ENCODE measurements at places on chromosomes 13 and 19.

DNA sequence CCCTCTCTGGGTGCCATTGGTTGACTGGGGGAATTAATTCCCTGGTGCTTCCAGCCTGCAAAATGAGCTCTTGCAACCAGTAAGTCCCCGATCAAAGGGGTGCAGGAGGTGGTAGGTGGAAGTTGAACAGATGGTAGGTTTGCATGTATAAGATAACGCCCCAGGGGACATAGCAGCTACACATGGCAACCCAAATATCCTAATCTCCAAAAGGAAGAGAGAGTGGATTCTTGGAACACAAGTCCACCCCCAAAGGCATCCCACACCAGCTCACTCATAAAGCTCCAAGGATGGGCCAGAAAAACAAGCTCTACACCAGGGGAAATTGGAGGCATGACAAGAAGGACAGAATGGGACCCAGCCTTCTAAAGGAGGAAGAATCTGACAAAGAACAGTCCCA is 4.8 kb downstream of the CD209 start:
- no peak for DNase-seq

DNA sequence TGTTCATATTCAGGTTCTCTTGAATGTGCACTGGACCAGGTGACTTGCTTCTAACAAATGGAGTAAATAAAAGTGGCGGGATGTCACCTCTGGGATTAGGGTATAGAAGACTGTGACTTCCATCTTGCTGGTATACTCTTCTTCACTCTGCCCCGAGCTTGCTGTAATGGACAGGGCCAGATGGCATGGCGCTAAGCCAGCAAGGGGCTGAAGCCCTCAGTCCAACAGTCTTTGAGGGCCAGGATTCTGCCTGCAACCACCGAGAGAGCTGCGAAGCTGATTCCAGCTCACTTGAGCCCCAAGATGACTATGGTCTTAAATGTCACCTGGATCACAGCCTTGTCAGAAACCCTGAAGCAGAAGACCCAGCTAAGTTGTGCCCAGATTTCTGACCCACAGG is 600.0 kb downstream of the FGF9 start:
- no peak for DNase-seq

- DNase-seq: no peak
Measured at GRCh38 chr13:86877441-86877840, 793.7 kb upstream of the SLITRK5 start.

DNA sequence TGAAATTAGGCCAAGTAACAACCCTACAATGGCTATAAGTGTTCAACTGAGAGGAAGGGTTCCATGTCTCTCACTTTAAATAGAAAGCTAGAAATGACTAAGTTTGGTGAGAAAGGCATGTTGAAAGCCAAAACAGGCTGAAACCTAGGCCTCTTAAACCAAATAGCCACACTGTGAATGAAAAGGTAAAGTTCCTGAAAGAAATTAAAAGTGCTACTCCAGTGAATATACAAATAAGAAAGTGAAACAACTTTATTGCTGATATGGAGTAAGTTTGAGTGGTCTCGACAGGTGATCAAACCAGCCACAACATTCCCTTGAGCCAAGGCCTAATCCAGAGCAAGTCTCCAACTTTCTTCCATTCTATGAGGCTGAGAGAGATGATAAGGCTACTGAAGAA is 209.6 kb downstream of the KLF12 start:
- DNase-seq: no peak

DNA sequence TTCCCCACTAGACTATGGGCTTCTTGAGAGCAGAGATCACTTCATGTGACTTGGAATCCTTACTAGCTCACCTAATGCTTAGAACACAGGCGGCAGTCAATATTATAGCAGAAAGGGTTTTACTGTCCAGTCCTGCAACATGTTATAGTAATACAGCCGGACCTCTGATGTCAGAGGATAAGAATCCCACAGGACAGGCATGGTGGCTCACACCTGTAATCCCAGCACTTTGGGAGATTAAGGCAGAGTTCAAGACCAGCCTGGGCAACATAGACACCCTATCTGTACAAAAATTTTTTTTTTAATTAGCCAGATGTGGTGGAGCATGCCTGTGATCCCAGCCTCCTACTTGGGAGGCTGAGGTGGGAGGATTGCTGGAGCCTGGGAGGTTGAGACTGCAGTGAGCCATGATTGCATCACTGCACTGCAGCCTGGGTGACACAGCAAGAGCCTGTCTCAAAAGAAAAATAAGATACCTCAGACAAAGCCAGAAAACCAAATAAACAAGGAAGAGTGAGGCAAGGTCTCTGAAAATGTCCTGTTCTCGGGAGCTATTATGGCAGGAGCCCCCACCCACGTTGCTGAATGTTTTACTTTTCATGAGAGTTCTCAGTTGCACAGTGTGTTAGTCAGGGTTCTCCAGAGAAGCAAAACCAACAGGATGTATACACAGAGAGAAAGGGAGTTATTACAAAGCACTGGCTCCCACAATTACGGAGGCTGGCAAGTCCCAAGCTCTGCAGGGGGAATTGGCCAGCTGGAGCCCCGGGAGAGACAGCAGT is 100.8 kb downstream of the UBL3 start:
- no peak for DNase-seq

- DNase-seq: no peak
Measured at GRCh38 chr19:45161738-45162607, 1.2 kb upstream of the NKPD1 start.

GRCh38 chr19:46550684-46551083 is 50.4 kb upstream of the CALM3 start:
- no peak for DNase-seq

GRCh38 chr13:64186071-64186470 is 2770.4 kb upstream of the PCDH20 start:
- DNase-seq: no peak

DNA sequence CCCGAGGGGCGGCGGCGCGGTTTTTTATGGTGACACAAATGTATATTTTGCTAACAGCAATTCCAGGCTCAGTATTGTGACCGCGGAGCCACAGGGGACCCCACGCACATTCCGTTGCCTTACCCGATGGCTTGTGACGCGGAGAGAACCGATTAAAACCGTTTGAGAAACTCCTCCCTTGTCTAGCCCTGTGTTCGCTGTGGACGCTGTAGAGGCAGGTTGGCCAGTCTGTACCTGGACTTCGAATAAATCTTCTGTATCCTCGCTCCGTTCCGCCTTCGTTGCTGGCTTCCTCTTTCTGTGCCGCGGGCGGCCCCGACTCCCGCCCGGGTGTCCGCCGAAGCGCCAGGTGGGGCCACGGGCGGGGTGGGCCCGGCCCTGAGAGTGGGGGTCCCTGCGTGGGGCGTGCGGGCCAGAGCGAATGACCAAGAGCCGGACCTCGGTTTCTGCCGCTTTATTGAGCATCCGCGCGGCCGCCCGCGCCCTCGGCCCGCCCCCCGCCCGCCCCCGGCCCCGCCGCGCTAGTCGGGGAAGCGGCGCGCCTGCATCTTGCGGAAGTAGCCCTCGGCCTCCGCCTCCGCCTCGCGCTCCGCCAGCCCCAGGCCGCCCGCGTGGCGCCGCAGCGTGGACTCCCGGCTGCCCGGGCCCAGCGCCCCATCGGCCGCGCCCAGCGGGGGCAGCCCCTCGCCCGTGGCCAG is 9.6 kb downstream of the PLPPR3 start:
- DNase-seq: no peak

DNA sequence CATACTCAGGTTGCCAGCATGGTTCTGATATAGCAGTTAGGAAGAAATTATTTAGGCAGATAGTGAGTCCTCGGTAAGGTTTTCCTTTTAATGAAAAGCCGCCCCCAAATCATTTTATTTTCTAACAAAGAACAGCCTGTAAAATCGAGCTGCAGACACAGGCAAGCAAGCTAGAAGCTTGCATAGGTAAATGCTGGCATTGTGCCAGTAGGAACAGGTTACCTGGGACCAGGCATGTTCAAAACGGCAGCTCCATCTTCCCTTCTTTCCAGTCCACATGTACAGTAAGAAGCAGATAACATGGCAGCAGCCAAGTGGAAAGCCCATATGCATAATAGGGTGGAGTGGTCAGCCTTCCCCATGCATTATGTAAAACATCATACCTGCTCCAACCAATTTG is 71.1 kb downstream of the UGGT2 start:
- no peak for DNase-seq

GRCh38 chr13:48078251-48078656 is 16.6 kb downstream of the MED4 start:
- no peak for DNase-seq

DNA sequence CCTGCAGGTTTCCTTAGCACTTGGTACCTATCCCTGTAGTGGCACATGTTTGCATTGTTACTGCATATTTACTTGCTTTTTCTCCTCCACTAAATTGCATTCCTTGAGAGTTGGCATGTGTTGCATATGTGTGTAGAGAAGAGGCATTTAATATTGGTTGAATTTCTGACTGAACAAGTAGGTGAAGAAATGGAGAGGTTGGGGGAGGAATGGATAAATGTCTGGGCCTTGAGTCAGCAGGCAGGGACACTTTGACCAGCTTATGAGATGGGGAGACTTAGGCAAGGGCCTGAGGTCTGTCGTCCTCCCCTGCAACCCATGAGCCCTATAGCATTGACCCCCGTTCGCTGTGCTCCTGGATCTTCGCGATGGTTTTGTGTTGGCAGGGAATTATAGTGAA is 2.0 kb upstream of the GPR18 start:
- no peak for DNase-seq

DNA sequence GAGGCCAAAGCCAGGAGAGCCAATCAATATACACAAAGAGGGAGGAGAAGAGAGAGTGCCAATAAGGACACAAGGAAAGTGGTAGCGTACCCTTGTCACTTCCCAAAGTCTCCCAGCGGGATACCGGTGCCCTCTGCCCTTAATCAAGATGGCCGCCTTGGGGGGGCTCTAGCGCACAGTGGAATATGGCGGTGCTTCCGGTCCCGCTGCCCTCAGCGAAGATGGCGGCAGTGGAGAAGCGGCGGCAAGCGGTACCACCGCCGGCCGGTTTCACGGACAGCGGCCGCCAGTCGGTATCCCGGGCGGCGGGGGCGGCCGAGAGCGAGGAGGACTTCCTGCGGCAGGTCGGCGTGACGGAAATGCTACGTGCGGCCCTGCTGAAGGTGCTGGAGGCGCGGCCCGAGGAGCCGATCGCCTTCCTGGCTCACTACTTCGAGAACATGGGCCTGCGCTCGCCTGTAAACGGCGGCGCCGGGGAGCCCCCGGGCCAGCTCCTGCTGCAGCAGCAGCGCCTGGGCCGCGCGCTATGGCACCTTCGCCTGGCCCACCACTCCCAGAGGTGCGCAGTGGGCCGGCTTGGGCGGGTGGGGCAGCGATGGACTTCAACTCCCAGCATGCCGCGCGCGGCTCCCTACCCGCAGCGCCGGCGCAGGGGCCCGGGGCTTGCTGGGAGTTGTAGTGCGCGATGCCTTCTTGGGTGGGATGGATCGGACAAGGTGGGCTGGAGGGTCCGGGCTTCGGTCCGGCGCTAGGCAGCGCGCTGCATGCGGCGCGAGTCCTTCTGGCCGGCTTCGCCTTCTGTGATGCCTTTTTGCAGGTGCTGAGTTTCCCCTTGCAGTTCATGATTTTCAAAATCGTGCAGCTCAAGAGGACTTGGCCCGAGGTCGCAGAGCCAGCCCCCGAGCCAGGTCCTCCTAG is at the start of gene TPGS1:
Gene TPGS1, plus strand, starts transcription at position 212 of the 918 bp plus-strand sequence. Its CDS starts 10 bp downstream, at position 222.
- peak; percentile 45 for DNase-seq

GRCh38 chr13:113159701-113160100 is 1.3 kb downstream of the PROZ start:
- DNase-seq: no peak

GRCh38 chr13:106709522-106709921 is 141.6 kb upstream of the ARGLU1 start:
- no peak for DNase-seq

DNA sequence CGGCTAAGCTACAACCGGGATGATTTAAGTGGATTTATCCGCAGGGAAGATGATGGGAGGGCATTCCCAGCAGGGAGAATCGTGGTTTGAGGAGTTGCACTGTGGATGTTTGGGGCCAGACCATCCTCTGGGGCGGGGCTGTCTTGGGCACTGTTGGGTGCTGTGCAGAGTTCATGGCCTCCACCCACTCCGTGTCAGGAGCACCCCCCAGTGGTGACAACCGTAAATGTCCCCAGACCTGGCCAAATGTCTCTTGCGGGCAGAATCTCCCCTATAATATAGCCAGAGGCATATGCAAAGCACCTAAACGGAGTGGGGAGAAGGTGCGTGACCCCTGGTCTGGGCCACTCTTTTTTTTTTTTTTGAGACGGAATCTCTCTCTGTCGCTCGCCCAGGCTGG is 40.2 kb downstream of the SMIM24 start:
- DNase-seq: peak; percentile 32

GRCh38 chr13:110126391-110126961 is 180.5 kb downstream of the COL4A1 start:
- DNase-seq: no peak

DNA sequence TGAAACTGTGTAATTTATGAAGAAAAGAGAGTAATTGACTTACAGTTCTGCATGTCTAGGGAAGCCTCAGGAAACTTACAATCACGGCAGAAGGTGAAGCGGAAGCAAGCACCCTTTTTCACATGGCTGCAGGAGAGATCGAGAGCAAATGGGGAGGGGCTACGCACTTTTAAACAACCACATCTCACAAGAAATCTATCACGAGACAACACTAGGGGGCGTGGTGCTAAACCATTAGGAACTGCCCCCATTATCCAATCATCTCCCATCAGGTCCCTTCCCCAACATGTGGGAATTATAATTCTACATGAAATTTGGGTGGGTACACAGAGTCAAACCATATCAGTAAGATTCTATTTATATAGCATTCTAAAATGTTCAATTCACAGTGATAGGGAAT is 114.8 kb upstream of the TRPC4 start:
- DNase-seq: no peak

GRCh38 chr13:107882708-107883560 is 332.4 kb downstream of the LIG4 start:
- no peak for DNase-seq

DNA sequence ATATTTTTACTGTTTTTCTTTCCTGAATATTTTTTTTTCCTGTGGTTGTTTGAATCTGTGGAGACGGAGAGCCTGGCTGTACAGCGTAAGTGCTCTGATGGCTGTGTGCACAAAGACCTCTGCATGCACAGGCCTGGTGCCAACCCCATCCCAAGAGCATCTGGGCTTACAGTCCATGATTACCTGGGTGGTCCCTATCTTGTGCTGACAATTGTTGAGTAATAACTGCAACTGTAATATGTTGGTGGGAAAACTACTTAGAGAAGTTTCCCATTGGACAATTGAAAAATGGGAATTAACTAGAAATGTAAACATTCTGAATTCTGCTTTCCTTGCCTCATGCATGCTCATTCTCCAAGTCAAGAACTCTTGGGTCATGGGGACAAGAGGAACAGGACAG is 268.7 kb downstream of the SHISA2 start:
- DNase-seq: no peak

All from stimulated activated CD8-positive, alpha-beta memory T cell treated with anti-CD3 and anti-CD28 coated beads, Interleukin-7, amount 100 ng/mL, for 1 hour (primary cell).